Activated CD8-positive, alpha-beta memory T cell treated with anti-CD3 and anti-CD28 coated beads for 1 hour (primary cell): ENCODE measurements at places on chromosomes 2 and 18.

DNA sequence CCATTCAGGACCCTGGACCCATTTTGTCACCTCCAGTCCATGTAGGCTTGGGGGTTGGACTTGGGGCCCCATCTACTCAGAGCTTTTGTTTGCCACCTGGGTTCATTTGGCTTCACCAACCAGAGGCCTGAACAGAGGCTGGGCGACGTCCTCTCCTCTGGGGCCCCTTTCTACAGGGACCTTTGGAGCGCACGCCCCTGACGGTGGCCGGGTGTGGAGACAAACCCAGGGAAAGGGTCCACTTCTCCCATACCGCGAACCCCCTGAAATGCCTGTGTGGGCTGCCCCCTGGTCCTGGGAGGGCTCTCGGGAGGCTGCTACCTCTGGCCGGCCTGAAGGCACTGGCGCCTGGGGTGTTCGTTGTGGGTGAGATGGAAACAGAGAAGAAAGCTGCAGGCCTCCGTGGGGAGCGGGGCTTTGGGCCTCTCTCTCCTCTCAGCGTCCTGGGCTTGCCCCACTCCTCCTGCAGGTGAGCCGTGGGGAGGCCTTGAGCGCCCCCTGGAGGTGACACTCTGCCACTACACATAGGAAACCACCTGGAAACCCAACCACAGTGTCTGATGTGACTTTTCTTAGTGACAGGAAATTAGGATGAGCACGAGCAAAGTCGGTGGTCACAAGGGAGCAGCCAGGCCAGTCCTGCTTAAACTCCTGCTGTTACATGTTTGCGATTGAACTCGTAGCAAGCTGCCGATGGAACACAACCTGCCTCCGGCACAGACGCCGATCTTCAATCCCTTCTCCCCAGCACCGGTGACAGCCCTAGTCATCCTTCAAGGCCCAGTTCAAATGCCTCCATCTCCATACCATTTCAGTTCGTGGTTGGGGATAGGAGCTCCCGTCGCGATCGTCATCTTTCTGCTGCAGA lies 12.0 kb upstream of the NTSR2 start:
- DNase-seq: peak; percentile 17

GRCh38 chr18:55384551-55385275 lies 203.3 kb downstream of the TCF4 start:
- DNase-seq: no peak

- DNase-seq: no peak
Observed at GRCh38 chr18:4455113-4455811, at the start of gene DLGAP1. TSS of gene DLGAP1 (minus strand) at chr18:4455307.

- DNase-seq: no peak
Observed at GRCh38 chr18:5892823-5893431, 2.4 kb downstream of the TMEM200C start.

GRCh38 chr2:9753665-9754531 lies 89.4 kb upstream of the TAF1B start:
- no peak for DNase-seq

- no peak for DNase-seq
Observed at GRCh38 chr2:238952261-238952919, 104.5 kb downstream of the TWIST2 start.

- no peak for DNase-seq
Observed at GRCh38 chr2:182316950-182317349, 109.9 kb downstream of the PDE1A start.

DNA sequence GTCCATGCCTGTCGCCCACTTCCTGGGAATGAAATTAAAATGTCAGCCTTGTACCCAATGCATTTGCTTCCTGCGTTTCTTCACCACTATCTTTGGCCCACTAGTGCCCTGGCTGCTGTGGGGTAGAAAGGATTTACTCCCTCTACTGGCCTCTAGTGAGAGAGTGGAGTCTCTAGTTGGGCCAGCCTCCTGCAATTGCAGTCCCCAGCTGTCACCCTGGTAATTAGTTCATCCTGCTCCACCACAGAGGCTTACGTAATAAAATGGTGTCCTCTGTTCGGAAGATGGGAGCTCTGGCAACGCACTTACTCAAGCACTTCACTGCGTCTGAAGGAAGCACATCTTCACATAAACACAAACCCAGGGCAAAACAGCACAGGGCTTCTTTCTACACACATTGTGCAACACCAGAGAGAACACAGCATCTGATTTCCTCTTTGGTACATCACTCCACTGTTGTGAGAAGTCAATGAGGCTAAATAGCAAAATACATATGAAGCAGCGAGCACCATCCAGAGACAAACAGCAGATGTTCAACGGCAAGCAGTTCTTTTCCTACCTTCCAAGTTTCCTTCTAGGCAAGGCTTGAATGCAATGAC lies 274.6 kb downstream of the LRATD1 start:
- DNase-seq: no peak

- no peak for DNase-seq
Observed at GRCh38 chr2:238971318-238972145, 123.6 kb downstream of the TWIST2 start.

DNA sequence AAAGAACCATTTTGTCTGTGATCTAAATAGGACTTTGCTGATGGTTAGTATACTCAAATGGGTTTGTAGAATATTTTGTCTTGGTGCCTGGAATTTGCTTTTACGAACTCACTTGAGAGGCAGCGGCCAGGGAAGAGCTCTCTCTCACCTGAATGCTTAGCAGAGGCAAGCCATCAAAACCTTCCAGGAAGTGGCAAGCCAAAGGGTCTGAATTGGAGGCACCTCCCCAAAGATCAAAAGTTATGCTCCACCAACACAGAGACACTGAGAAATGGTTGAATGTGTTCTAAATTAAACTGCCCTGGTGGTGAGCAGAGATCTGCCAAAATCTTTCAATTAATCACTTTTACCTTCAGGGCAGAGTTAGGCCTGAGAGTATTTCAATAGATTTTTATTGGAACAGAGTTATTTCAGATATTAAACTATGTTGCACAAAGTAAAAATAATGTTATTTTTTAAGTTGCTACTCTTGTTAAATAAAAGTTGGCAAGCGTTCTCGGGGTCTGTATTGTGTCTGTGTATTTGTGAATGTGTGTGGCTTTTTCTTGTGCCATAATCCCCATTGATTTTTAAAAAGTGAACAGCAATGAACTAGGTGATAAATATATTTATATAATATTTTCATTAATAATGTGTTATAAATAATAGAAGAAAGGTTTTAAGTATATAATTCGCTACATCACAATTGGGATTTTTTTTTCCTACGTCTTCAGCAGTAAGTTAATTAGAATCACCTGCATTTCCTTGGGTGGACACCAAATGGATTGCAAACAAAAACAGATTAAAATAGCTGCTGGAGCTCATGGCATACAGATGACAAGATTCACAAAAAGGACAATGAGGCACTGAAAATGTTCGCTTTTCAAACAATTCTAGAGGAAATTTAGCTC lies 416.1 kb downstream of the ARHGAP15 start:
- DNase-seq: no peak

DNA sequence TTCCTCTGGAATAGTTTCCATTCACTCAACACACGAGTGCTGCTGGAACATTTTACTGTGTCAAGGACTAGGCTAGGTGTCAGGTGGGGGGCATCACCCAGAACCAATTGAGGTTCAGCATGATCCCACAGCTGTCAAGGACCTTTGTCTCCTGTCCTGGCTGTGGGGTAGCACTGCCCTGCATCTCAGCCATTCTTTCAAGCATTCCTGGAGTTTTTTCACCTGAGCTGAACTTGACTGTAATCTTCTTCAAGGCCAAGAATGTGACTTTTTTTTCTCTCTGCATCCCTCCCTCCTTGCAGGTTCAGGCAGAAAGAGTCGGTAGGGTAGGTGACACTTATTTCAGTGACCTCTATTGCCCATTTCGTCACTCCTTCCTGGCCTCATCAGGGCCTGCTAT lies 3.5 kb downstream of the MAPK4 start:
- DNase-seq: no peak

DNA sequence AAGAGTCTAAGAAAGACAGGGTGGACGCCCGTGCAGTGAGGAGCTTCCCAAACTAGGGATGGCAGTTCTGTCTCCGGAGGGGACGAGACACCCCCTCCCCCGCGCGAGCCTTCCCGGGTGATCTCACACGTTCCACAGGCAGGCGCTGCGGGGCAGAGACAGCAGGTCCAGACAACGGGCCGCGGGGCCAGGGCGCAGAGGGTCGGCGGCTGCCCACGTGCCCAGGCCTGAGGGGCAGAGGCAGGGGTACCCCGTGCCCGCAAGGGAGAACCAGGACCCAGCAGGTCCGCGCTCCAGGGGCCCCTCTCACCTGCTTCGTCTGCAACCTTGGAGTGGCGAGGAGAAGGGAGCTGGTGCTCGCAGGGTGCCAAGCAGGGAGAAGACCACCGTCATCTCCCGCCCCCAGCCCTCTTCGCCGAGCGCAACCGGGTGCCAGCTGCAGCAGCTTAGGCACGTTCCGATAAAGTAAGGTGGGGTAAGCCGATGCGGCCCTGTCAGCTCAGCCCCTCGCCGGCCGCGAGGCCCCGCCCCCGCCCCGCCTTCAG lies at the start of gene GPR155:
Gene GPR155, minus strand, starts transcription at position 467 of the 545 bp plus-strand sequence. CDS start 5,073 bp downstream, outside the sequence.
- DNase-seq: peak; percentile 20

DNA sequence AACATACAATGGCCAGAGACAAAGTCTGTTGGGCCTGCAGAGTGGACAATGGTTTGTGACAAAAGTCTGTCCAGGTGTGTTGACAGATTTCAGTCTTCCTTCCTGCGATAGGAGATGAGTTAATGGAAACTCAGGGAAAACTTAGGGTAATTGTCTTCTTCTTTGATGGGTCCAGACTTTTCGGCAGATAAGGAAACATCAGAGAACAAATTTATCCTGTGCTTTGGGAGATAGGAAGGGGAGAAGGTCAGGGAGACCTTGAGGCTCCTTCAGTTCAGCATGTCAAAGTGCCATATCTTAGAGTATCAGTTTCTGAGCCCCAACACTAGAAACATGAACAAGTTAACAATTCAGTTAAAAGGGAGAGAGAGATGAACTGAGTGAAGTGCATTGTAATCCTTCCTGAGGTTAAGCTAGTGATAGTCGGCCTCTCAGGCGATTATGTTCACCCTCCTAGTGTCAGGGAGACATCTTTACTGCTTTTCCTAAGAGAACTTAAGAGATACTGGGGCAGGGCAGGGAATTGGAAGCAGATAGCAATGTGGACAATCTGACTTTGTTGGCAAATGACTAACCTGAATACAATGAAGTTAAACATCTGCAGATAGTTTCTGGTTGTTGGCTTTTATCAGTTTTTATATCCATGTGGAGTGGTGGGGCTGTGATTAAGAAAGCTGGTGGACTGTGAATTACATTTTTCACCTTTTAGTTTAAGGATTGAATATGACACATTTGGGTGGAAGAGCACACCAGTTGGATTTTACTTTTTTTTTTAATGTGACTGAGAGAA lies 248.8 kb upstream of the FN1 start:
- no peak for DNase-seq

GRCh38 chr2:38248255-38248654 lies 128.8 kb downstream of the ATL2 start:
- DNase-seq: no peak

DNA sequence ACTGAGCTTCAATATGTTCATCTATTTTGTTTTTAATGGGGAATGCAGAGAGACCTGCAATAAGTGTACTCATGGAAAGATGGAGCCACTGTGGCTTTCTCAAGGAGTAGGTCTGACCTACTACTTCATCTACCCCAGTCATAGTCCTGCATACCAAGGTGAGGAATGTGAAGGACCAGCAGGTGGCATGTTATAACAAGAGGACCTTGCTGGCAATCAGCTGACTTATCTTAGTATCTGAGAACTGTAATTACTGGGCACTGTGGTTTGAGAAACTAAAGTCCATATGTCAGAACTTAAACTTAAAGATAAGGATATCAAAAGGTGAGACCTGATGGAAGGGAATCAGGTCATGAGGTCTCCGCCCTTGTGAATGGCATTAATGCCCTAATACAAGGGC lies 1104.2 kb downstream of the BCL11A start:
- DNase-seq: no peak

DNA sequence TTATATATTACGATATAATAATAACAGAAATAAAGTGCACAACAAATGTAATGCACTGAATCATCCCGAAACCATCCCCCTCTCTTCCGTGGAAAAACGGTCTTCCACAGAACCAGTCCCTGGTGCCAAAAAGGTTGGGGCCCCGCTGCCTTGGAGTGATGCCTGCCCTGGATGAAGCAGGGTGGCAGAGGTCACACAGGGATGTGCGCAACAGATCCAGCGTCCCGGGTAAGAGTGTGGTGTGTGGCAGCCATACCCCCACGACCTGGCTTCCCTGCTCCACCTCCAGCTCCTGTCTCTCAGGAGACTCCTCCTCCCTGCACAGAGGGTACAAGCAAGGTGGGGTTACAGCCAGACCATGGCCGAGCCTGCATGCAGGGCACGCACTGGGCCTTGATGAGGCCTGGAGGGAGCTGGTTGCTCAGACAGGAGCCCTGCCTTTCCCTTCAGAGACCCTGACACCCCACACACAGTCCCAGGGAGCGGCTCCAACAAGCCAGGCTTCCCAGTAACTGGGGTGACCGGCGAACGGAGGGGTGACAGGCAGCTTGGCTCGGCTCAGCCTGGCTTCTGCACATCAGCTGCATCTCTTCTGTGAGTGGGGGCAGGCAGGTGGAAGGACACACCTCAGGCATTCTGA lies 41.1 kb downstream of the TFCP2L1 start:
- DNase-seq: no peak

DNA sequence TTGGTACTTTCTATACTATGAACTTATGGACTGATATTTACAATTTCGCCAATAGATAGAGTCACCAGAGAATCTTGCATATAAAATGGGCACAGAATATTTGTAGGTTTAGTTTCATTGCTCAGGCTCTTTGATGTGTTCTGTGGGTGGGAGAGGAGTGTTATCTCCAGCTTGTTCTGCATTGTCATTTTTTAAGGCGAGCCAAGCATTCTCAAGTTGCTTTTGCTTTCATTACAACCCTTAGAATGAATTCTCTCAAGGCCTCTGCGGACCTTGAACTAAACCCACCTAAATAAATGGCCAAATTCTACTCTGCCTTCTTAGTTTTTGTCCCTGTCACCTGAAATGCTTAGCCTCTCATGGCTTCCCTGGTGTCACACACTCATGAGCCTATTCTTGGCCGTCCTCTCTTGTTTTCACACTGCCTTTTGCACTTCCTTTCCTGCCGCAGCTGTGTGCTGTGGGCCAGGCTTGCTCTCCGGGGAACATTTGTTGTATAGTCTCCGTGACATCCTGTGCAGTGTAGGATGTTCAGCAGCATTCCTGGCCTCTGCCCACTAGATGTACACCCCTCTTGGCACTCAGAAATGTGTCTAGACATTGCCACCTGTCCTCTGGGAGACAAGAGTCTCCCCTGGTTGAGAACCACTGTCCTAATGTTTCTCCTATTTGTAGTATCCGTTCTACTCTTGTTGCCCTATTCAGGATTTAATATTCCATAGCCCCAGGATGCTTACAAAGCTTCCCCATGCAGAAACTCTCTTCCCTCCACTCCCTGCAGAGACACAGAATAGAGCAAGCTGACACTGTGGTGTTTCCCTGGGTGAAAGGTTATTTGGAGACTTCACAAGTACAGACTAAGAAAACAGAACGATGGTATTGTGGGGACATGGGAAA lies 255.6 kb downstream of the PTPRM start:
- no peak for DNase-seq

DNA sequence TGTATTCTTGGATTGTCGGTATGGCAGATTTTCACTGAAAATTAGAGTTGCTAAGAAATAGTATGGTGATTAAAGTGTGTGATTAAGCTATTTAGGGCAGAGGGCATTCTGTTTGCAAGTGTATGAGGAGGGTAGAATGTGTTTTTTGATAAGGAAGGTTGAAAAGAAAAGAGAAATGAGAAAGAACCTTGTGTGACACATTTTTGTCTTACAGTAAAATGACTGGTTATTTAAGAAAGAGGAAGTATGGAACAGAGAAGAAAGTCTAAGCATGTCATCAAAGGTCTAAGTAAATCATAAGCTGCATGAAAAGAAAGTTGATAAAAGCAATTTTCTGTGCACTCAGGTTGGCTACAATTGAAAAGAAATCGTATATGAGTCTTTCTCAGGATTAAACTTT lies 5.2 kb upstream of the RSAD2 start:
- no peak for DNase-seq

- no peak for DNase-seq
Observed at GRCh38 chr2:10432311-10433181, 15.6 kb downstream of the ODC1 start.
